H1 (cell line): ENCODE measurements at places on chromosomes 3 and 15. TPM values are rescaled to one million over a fixed set of nuclear protein-coding genes. Genes with fewer than 3 reads are reported as not detected.

Gene SNTN
- not detected in 2 replicates for total RNA-seq

- DNase-seq = no peak
Observed at GRCh38 chr3:45105855-45106671, 40.1 kb downstream of the CDCP1 start.

- DNase-seq = no peak
Observed at GRCh38 chr3:15716178-15716577, 81.6 kb downstream of the ANKRD28 start.

GRCh38 chr3:116154389-116154788 is 290.9 kb downstream of the LSAMP start:
- DNase-seq = peak; percentile 13

Gene AMIGO3
- total RNA-seq = 1.6 and 2.9 TPM in 2 replicates

DNA sequence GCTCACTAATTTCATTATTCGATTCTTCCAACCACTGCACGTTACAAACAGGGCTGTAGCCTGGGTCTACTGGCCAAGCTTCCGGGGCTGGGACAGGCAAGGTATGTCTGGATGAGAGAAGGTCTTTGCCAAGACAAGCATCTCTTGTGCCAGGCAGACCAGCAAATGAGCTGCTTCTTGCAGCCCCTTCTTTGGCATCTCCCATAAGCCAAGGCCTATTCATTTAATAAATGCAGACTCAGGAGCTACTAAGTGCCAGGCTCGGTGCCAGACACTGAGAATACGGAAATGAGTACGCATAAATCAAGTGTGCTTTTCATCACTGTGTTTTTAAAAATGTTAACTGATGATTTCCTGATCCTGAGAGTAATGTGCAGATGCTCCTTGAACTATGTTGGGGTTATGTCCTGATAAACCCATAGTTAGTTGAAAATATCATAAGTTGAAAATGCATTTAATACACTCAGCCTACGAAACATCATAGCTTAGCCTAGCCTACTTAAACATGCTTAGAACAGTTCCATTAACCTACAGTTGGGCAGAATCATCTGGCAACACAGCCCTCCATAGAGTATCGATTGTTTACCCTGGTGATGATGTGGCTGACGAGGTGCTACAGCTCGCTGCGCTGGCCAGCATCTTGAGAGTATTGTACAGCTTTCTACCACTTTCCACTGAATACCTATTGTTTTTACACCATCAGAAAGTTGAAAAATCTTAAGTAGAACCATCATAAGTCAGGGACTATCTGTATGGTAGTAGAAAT is 135.0 kb upstream of the CTDSPL start:
- DNase-seq = no peak

Gene QRICH1
- total RNA-seq = 123 and 142 TPM in 2 replicates

GRCh38 chr15:52423852-52424251 is 104.8 kb downstream of the MYO5A start:
- DNase-seq = no peak

Gene REC114
- total RNA-seq = not detected in 2 replicates

DNA sequence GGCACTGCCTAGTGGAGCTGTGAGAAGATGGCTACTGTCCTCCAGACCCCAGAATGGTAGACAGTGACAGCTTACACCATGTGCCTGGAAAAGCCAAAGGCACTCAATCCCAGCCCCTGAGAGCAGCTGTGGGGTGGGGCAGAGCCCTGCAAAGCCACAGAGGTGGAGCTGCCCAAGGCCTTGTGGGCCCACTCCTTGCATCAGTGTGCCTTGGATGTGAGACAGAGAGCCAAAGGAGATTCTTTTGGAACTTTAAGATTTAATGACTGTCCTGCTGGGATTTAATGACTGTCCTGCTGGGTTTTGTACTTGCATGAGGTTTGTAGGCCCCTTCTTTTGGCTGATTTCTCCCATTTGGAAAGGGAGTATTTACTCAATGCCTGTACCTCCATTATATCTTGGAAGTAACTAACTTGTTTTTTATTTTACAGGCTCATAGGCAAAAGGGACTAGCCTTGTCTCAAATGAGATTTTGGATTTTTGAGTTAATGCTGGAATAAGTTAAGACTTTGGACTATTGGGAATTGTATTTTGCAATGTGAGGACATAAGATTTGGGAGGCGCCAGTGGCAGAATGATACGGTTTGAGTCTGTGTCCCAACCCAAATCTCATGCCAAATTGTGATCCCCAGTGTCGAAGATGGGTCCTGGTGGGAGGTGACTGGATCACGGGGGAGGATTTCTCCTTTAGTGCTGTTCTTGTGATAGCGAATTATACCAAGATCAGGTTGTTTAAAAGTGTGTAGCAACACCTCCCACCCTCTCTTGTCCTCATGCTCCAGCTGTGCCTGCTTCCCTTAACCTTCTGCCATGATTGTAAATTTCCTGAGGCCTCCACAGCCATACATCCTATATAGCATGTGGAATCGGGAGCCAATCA is 80.4 kb downstream of the MYO5A start:
- DNase-seq = no peak

DNA sequence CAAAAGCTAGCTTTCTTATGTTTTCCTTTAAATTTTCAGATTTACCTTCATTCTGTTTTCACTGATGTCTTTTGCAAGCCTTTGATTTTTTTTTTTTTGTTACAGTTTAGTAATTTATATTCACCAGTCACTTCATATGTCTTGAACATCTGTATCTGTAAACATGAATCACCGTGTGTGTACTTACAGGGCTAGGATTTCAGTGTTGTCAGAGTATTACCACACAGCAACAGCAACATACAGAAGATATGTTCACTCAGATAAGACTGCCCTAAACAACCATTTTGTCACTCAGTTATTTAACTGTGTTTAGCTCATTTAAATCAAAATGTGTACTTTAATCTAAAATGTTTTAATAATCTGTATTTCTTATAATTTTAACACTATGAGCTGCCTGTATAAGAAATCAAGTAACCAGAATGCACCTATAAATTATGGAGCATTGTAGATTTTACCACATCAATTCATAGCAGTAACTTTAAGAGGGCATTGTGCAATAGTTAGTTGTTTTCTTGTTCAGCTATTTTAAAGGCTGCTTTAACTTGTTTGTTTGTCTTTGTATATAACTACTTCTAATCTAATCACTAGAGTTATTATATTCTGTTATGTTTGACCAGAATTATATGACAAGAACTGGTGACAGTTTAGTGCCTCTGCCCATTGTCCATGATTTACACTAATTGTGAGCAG is 50.4 kb downstream of the GHSR start:
- no peak for DNase-seq

DNA sequence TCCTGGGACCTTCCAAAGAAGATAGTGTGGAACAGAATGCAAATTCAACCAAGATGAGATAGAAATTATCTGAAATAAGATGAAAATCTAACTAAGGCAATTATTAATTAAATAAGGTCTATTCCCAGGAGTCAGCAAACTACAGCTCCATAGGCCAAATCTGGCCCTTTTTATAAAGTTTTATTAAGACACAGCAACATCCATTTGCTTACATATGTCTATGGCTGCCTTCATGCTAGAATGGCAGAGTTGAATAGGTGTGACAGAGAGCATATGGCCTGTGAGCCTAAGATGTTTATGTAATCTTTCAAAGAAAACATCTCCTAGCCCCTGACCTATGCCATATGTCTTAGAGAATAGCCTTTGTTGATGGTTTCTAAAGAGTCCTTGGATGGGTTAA is 503.0 kb downstream of the EDEM1 start:
- no peak for DNase-seq

DNA sequence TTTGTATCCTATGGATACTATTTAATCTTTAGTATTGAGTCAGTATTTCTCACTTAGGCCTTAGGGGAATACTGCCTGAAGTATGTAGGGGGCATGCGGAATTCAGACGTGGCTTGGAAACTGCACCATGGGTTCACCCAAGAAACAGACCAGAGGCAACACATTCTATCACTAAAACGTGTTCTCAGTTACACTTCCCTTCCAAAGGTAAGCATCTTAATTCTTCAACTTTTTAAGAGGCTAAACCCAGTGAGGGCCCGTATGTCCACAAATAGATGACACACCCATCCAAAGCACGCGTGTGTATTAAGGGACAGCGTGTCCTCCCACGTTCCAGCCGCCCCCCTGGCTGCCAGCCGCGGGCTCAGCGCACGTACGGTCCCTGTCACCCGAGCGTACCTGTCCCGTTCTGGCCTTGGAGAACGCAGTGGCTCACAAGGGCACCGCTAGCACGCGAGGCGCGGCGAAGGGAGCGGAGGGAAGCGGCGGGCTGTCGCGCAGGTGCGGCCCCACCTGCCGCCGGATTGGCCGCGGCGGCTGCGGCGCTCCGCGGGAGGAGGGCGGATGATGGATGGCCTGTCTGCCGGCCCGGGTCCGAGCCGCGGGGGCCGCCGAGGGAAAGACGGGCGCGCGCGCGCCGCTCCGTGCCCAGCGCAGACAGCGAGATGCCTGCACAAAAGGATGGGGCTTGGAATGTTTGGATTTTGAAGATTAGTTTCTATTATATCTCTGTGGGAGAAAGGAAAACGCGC is 1003.9 kb upstream of the NR2F2 start:
- DNase-seq = peak; percentile 64

Gene DUOX2
- total RNA-seq = not detected in 2 replicates

DNA sequence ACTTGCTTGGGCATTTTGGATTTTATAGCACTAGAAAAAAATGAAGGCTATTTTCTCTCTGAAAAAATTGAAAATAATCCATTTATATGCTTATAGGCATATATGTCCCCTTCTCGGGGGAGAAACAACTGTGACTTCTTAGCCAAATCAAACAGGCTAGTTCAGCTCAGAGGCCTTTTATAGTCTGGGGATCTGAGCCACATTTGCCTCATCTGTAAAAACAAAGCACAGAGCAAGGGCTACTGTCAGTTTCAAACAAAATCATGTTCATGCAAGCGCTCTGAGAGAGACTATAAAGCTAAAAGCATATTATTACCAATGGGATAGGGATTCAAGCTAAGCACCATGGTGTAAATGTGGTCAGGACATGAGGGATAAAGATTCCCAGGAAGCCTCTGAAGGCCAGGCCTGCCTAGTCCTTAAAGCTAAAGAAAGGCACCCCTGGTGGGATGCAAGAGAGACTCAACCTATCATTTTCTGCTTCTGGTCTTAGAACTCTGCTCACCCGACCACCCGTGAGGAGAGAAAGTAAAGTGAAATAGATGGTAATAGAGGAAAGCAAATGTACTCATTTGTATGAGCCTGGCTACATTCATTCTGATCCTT is 51.0 kb upstream of the IL12A start:
- DNase-seq = no peak

DNA sequence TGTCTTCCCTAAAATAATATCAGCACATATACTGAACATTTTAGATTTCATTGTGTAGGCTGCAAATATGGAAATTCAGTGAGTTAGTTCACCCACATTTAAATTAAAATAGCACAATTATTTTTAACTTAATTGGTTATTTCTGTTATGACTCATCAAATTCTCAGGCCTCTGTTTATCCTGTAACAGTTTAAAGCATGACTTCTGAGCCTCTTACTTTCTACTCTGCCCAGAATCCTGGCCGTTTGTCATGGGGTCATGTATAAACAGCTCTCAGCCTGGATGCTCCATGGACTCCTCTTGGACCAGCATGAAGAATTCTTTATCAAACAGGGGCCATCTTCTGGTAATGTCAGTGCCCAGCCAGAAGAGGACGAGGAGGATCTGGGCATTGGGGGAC is 12.2 kb downstream of the TUBGCP4 start:
- DNase-seq = no peak

Gene SNX1
- 59.8 and 66.7 TPM in 2 replicates for total RNA-seq
